ENCODE measurements at places on chromosomes 1 and 21.

DNA sequence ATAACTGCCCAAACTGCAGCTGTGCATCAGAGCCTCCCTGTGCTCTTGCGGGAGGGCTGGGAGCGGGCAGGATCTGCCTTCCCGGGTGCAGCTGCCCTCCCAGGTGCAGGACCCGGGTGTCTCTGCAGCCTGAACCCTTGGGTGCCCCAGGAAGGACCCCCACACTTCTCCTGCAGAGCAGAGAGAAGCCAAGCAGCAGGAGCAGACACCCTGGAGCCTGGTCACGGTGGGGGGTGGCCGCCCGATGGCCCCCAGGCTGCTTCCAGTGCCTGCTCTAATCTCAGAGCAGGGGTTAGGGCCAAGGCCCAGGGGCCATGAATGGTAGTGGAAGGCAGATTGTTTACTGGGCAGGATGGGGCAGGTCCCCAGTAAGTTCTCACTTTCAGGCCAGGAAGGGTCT is 83.0 kb downstream of the RHOU start:
- DNase-seq, result no peak

- no peak for DNase-seq
These were observed 401.3 kb downstream of the CAMTA1 start for GRCh38 chr1:7186382-7187111.

DNA sequence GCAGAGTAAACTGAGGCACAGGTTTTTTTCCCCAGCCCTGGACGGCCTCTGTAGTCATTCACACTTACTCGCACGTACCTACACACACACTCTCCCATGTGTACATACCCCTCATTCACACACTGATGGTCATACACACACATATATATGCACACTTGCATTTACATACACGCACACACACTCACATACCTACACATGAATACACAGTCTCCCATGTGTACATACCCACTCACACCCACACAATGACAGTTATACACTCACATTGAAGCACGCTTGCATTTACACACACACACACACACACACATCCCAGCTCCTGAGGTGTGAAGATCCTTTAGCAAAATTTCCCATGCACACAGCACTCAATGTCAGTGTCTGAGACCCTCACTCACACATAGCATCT is 766 bp upstream of the FAM131C start:
- DNase-seq, result no peak

DNA sequence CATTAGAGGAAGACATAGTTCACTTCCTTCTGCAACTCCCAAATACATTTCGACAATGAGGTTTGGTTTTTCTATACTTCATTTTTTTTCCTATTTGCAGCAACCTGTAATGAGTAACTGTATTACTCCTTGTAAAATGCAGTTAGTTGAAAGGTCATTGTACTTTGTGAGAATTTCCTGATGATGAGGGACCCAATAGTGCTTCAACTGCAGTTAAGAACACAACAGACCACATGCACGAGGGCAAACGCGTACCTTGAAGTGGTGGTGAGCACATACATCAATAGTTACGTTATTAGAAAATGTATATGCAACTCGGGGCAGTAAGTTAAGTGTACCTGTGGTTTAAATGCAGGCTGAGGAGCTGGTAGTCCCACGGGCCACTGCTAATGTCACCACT is 171.8 kb downstream of the GABPA start:
- no peak for DNase-seq

DNA sequence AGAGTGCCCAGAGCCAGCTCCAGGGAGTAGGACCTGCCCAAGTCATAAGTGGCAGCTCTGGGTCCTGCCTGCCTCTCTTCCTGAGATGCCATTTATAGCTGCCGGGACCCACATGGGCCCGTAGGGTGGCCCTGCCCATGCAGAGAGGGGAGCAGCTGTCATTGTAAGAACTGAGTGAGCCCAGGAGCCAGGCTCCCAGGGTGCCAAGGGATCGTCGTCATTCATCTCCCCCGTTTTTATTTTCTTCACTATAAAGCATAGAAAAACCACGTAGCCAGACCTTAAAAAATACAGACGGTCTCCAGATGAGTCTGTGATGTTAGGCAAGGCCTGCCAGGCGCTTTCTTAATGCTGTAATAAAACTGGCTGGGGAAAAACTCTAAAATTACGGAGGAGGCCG is 90.7 kb downstream of the IGSF21 start:
- DNase-seq, result no peak

DNA sequence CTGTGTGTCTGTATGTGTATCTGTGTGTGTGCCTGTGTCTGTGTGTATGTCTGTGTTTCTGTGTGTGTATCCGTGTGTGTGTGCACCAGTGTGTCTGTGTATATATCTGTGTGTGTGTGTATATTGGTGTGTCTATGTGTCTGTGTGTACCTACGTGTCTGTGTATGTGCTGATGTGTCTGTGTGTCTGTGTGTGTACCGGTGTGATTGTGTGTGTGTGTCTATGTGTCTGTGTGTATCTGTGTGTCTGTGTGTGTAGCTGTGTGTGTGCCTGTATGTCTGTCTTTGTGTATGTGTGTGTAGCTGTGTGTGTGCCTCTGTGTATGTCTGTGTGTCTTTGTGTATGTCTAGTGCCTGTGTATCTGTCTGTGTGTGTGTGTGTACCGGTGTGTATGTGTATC is 32.0 kb downstream of the CAMK2N1 start:
- DNase-seq, result no peak

GRCh38 chr1:40789661-40790430 is 6.3 kb downstream of the KCNQ4 start:
- DNase-seq, result no peak

DNA sequence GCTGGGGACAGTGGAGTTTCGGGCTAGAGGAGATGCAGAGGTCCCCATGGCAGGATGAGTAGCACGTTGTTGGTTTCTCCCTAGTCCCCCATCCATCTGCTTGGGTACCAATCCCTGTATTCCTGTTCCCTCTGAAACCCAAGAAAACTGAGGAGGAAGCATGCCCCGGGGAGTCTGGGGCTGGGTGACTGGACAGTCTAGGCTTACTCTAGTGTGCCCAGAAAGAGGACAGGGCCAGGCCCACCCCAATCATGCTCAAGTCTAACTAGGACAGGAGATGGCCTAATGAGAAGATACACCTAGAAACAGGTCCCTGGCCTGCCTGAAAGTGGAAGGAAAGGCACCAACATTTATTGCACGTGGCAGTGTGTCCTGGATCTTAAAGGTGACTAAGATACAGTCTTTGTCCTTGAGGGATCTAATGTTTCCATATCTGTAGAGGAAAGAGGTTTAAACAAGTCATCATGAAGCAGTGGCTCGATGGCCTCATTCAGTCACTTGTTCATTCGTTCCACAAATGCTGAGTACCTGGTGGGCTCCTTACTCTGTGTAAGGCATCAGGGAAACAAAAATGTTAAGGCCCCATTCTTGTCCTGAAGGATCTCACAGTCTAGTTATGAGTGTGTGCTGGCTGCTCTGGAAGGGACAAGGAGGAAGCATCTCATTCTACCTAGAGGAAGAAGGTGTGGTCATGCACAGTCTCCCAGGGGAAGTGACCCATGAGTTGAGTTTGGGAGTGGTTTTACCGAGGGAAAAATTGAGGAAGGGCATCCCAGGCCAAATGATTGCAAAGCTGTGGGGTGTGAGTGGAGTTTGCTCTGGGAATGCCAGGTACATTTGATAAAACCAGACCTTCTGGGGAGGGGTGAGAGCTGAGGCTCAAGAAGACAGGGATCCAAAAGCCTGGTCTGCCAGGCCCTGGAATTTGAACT is 10.0 kb downstream of the CDK18 start:
- DNase-seq, result no peak

DNA sequence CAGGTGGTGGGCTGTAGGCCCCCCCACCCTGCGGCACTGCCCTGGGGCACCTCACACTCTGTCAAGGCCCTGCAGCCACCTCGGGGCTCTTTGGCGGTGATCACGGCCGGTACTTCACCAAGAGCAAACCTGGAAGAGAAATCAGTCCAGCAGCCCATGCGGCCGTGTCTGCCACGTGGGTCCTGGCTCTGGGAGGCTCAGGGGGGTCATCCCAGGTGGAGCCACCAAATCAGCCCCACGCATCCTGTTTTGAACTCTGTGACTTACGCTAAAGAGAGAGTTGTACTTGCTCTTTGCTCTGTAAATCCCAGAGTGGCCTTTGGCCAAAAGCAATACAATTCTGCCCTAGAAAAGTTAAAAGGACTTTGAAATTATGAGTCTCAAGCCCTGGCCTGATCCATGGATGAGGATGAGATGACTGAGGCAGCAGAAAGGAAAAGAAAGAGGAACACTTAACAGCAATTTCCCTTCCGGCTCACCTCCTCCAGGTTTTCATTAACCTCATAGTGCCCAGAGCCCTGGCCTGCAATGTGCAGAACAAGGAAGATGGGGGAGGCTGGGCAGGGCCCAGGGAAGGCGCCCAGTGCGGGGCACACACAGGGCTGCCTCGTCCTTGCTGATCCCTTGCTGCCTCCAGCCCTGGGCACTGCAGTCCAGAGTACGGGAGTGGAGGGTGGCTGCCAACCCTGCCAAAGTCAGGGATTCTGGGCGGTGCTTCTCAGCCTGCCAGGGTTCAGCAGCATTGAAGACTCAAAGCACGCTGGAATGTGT is 337.0 kb downstream of the MATN1 start:
- DNase-seq, result no peak

DNA sequence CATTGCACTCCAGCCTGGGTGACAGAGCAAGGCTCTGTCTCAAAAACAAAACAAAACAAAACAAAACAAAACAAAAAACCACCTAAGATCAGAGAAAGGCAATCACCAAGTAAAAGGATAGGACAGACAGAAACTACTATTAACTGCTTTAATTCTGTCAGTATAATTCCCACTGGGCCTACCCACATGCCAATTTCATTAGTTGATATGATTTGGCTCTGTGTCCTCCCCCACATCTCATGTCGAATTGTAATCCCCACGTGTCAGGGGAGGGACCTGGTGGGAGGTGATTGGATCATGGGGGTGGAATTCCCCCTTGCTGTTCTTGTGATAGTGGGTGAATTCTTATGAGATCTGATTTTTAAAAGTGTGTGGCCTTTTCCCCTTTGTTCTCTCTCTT is 27.2 kb upstream of the CAPZB start:
- DNase-seq, result no peak

GRCh38 chr1:204304067-204304466 is 55.7 kb downstream of the PLEKHA6 start:
- no peak for DNase-seq

DNA sequence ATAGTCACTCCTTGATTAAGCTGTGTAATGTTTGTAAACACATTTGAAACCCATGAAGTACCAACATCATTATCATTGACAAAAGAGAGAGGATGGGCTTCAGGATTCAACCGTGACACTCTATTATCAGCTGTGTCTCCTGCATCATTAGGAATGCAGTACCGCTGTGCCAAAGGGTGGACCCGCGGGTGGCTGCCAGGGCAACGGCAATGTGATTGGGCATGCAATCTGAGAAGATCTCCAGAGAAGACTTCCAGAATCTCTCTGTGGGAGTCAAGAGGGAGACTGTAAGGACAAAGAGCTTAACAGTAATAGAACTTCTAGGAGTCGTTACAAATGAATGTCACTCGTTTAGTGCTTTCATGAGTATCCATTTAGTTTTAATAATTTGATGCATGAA is 97.9 kb downstream of the USH2A start:
- DNase-seq, result no peak

DNA sequence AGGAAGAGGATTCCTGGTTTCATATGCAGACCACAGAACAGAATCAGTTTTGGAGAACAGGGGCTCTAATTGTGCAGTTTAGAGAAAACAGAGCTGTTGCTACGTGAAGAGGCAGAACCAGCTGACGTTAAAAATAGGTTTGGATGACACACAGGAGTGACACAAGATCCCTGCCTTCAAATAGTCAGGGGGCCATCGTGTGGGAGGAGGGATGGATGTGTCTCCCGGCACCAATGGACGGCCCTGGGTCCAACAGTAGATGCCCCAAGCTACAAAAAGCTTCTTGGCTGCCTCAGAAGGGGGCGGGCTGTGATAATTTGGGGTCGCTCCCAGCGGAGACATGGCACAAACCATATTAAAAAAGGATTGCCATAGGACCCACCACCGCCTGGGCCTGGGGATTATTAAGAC is 87.8 kb downstream of the MRPL37 start:
- DNase-seq, result no peak

DNA sequence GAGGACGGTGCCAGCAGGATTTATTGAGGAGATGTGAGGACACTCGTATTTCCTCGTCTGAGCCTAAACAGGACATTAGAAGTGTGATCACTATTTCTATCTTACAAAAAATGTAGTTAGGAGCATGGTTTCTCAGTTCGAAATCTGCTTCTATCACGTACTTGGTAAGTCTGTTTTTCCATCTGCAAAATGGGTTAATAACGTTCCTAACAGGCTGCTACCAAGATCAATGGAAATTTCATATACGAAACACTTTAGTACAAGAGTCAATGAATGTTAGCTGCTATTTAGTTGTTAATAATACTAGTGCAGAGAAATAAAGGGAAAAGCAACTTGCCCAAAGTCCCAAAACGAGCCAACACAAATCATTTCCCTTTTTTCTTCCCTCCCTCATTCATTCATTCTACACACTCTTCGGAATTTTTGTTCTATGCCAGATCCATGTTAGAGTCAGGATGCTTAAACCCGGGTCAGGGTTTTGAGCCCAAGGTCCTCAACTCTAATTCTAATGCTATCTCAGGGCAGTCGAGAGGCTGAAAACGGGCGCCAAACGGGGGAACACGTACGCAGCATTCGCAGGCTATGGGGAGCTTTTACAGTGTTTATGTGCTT is 608 bp downstream of the SNRNP40 start:
- no peak for DNase-seq

GRCh38 chr1:175671066-175671465 is 72.3 kb downstream of the TNR start:
- no peak for DNase-seq

DNA sequence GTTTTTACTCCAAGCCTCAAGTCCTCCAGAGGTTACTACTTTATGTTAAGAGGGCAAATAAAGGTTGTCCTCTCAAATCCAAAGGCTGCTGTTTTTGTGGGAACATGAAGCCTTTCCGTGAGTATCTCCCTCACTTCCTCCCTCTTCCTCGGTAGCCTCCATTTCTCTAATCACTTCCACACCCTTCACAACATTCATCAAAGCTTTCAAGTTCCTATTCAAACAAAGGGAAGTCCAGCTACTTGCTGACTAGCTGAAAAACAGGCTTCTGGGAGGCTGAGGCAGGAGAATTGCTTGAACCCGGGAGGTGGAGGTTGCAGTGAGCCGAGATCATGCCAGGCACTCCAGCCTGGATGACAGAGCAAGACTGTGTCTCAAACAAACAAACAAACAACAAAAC is 6.6 kb upstream of the CD48 start:
- DNase-seq, result no peak
